ENCODE measurements at places on chromosomes 12 and 14.
A peak's percentile ranks its signal among the peaks of the same experiment; 100 is the strongest.

DNA sequence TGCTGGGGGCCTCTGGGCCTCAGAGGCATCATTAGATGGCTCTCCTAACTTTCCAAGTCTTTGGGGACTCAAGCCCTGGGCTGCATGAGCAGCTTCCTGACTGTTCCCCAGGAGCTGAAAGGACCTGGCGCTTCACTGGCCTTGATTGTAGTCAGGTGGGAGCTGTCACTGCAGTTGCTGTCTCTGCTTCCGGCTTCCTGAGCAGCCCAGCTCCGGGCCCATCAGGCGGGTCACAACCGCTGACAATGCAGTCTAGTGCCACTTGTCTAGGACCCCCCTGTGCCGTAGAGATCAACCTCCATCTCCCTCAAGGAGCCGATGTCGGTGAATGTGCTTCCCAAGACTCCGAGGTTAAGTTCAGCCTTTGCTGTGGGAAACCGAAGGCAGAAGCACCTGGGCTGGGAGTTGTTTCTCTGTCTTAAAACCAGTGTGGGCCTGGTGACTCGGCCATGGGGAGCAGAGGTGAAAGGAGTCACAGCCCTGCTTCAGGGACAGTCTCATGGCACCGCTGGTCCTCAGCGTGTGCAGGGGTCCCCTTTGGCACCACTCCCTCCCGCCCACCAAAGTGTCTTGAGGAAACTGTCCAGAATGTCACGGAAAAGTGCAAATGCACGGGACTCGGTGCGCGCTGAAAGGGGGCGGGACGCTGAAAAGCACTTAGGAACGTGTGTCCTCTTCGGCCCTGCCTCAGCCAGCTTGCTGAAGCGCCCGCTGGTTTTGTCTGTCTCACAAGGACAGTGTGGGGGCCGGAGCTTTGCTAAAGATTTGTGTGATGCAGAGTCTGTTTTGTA, 44.8 kb downstream of the PRIMA1 start:
- DNase-seq, result no peak

GRCh38 chr12:121574025-121574424, 6.8 kb downstream of the KDM2B start:
- DNase-seq, result no peak

- no peak for DNase-seq
Observed at GRCh38 chr12:7705846-7706245, 5.4 kb upstream of the DPPA3 start.

- DNase-seq, result no peak
Observed at GRCh38 chr12:124236625-124237031, 58.3 kb upstream of the RFLNA start.

- no peak for DNase-seq
Observed at GRCh38 chr12:103964805-103965204, 867 bp upstream of the TDG start.

- DNase-seq, result no peak
Observed at GRCh38 chr12:91178139-91178561, 4.5 kb downstream of the DCN start.

DNA sequence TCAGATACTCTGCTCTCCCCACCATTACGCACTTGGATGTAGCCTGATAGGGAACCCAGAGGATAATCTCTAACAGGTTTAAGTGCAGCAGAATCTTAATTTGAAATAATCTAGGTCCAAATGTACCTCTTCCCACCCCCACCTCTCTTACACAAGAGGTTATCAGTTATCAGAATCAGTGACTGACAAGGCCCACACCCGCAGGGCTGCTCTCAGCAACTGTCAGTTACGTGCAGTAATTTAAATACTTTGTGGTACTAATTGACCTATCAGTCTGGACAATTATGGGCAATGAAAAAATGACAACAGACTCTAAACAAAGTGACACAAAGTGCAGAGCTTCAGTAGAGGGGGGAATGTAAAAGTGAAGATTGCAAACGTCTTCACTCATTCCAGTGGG, 74.0 kb downstream of the CLIP1 start:
- DNase-seq, result no peak

DNA sequence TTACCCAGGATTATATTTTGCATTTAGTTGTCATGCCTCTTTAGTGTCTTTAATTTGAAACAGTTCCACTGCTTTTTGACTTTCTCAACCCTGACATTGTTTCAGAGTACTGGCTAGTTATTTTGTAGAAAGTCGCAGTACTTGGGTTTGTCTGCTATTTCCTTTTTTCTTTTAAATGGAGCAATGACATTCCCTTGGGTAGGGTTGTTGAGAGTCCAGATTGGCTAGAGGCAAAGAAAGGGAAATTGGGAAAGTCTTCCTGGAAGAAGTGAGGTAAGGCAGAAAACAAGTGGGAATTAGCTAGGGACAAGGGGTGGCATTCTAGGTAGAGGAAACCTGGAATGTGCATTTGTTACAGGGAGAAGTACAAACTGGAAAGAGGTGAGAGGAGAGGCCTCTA, 245.9 kb downstream of the EMP1 start:
- DNase-seq, result no peak

- DNase-seq, result no peak
Observed at GRCh38 chr12:108616941-108617858, 16.5 kb downstream of the SELPLG start.

GRCh38 chr12:31390991-31391390, 65.0 kb upstream of the SINHCAF start:
- no peak for DNase-seq

DNA sequence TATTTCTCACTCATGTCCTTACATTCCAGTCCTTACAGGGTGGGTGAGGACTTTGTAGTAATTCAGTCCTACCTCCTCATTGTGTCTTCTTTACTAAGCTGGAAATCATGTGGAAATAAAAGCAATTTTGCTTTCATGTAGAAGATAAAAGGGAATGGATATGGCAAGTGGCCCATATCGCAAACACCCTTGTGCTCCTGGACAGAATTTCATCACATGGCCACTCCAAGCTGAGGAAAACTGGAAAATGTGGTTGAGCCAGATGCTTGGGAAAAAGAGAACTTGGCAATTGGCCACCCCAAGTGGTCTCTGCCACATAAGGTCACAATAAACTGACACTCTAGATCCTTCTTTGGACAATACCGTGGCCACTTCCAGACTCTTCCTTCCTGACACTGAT, 64.2 kb upstream of the IFNG-AS1 start:
- no peak for DNase-seq

GRCh38 chr12:13164921-13165616, 31.5 kb upstream of the EMP1 start:
- DNase-seq, result no peak

GRCh38 chr14:102154821-102155549, 15.3 kb downstream of the WDR20 start:
- DNase-seq, result no peak

GRCh38 chr12:120856980-120857379, 47.2 kb downstream of the SPPL3 start:
- no peak for DNase-seq

- no peak for DNase-seq
Observed at GRCh38 chr14:99531251-99532096, 50.3 kb downstream of the CCNK start.

DNA sequence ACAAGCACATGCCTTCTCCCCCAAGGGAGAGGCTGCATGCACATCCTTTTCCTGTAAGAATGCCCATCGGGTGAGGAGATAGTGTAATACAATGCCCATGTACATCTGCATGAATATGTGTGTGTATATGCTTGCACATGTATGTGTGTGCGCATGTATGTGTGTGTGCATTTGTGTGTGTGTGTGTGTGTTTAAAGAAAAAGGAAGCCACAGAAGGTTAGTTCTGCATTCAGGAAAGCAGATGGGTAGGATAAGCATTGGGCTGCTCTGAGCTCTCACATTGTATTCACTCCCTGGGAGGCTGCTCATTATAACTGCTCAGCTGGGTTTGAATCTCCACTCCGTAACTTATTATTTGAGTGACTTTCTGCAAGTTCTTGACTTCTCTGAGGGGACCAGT, 74.3 kb downstream of the GALNT8 start:
- DNase-seq, result no peak

DNA sequence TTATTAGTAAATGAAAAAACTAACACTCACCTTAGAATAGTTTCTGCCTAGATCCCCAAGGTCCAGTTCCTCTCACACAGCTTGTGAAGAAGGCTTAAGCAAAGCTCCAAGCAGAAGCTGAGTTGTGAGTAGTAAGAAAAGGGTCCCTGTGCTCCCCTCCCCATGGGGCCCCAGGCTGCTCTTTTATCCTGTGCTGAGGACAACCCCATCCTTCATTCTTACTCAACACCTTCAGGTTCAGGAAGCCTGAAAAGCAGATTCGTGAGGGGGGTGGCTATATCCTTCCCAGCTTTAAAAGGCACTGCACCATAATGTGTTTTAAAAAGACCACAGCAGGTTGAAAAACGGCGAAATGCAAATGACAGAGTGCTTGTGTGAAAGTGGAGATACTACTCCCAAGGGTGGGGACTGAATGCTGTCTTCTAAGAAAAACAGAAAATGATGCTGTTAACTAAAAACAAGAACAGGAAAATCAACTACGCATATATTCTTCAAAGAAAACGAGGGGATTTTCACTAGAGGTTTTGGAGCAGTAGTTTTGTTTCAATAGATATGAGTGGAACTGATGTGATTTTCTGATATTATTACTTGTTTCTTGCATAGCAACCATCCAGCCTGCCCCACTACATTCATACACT, 182.7 kb downstream of the KTN1 start:
- DNase-seq, result no peak

- DNase-seq, result no peak
Observed at GRCh38 chr14:59086241-59086882, 102.1 kb upstream of the DAAM1 start.

GRCh38 chr12:19248929-19249602, 119.5 kb downstream of the PLEKHA5 start:
- DNase-seq, result no peak

DNA sequence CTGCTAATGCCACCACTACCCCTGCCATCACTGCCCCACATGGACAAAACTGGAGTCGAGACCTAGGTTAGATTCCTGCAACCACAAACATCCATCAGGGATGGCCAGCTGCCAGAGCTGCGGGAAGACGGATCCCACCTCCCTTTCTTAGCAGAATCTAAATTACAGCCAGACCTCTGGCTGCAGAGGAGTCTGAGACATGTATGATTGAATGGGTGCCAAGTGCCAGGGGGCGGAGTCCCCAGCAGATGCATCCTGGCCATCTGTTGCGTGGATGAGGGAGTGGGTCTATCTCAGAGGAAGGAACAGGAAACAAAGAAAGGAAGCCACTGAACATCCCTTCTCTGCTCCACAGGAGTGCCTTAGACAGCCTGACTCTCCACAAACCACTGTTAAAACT, 7.1 kb upstream of the OAS2 start:
- no peak for DNase-seq

- no peak for DNase-seq
Observed at GRCh38 chr12:111354511-111354910, 14.4 kb downstream of the PHETA1 start.

GRCh38 chr12:124548854-124549378, 18.5 kb downstream of the NCOR2 start:
- peak; percentile 70 for DNase-seq

DNA sequence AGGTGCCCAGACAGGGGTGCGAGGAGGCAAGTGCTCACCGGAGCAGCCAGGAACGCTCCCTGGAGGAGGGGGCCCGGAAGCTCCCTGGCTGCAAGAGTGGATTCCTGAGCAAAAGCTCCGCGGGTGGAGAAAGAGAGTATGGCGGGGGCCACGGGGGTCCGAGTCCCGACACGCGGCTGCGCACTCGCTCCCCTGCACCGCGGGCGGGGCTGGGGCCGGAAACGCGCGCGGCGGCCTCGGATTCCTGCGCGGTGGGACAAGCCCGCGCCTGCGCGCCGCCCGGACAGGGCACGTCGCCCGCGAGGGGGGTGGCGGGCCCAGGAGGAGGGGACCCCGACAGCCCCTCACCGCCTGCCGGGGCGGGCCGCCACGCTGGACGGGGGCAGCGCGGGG, 27.8 kb upstream of the GPR132 start:
- DNase-seq, result no peak

- no peak for DNase-seq
Observed at GRCh38 chr12:69115951-69116350, 123.4 kb upstream of the CPSF6 start.

DNA sequence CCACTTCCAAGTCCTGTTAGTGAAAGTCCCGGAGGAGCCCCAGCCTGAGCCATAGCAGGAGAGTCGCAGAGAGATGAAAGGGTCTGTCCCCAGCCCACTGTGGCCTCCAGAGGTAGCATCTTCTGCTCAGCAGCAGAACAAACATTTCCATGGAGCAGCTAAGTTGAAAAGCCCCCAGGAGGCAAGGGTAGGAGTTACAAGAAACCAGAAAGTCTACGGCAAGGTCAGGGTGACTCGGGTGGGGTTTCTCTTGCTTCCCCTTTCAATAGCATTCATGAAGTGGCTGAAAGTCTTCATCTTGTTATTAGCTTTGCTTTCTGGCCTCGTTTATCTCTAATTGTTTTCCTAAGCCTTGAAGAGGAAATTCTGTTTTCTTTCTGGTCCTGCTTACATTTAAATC, 151.2 kb upstream of the DIO3 start:
- no peak for DNase-seq

DNA sequence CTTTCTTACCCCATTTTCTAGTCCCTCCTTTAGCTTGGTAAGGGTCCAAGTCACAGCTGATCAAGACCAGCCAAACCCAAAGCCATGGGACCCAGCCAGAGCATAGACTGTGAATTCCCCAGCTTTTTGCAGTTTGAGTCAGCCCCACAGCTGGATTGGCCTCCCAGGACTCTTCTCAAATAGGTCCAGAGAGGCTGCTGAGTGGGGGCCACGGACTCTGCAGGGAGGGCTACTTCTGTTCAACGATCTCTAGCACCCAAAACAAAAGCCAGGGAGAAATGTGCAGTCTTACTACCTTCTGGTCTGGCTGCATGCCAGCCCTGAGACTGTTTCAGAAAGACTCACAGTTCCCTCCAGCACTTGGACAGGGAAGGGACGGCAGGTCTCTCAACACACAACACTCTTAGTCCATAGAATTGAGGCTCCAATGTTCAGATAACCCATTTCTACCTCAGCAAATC, 1.6 kb downstream of the VDR start:
- no peak for DNase-seq

- DNase-seq, result no peak
Observed at GRCh38 chr12:25625146-25625545, 72.1 kb upstream of the LMNTD1 start.

DNA sequence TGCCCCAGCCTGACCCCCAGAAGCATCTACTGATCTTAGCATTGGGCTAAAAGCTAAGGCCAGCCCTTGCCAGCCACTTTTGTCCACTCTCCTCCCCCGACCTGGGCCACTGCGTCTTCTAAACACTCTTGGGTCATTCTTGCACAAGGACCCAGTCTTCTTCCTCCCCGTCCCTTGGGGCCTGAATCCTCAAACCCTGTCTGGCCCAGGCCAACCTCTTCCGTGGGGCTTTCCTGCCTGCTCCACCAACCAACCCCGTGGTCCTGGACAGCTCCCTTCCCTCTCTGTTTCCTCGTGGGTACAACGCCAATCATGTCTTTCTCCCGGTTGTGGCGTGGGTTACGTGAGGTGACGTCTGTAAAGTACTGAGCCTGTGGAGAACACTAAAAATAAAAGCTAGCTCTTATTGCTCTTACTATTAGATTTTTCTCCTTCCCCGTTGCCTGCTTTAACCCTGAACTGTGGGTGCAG, 21.5 kb downstream of the FAM222A start:
- no peak for DNase-seq

DNA sequence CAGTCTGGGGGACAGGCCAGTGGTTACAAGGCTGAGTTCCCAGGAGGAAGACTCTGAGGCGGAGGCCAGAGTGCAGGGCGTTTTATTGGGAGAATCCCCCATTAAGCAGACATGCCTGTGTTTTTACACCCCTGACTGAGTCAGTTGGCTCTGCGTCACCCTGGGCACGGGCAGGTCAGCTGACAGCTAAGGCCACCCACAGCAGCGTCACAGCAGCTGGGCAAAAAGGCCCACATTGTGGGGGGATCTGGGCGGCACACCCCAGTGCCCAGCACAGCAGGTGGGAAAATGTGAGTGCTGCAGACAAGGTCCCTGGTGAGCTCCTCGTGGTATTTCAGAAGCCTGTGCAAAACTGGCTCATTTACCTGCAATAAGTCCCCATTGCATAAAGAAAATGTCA, 184.7 kb downstream of the AACS start:
- no peak for DNase-seq
